NCI-H1092 (cell line): ENCODE measurements at places on chromosomes 7 and 10.

- no peak for DNase-seq
These were observed 26.3 kb downstream of the GPR141 start for GRCh38 chr7:37709631-37710509.

GRCh38 chr7:108454674-108455550 is 1.3 kb downstream of the NRCAM start:
- peak; percentile 66 for DNase-seq

- peak; percentile 34 for DNase-seq
These were observed 592.5 kb downstream of the ARL4A start for GRCh38 chr7:13279854-13280435.

DNA sequence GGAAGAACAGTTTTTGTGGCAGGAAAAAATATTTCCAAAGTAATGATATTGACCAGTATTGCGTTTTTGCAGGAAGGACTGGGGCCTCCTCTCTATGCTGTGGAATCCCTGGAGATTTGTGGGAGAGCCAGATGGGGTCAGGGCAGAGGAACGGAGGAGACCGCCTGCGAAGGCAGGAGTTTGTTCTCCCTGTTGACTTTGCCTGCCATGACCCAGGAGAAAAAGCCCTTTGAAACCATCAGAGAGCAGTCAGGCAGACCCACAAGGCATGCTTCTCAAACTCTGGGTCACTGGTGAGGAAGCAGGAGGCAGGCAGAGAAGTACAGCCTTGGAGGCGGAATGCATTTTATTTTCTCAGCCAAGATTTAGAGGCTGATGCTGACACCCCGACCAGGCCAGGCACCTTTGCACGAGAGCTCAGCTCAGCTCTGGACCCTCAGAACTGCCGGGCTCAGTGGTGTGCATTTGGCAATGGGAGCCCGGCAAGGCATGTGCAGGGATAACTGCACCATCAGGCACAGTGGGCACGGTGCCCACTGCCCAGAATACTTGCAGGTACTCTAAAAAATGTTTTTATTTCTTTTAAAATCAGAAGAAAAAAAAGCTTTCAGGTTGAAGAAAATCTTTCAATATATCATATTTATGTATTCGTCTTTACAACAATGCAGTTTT is 410.4 kb downstream of the RPS24 start:
- DNase-seq: no peak
